Hematopoietic multipotent progenitor cell treated with erythropoietin and hydrocortisone succinate and interleukin-3 and kit ligand, for 6 days (in vitro differentiated cells): ENCODE measurements at places on chromosomes 2 and 18.

- no peak for DNase-seq
Observed at GRCh38 chr2:239167011-239167673, 233.7 kb downstream of the HDAC4 start.

DNA sequence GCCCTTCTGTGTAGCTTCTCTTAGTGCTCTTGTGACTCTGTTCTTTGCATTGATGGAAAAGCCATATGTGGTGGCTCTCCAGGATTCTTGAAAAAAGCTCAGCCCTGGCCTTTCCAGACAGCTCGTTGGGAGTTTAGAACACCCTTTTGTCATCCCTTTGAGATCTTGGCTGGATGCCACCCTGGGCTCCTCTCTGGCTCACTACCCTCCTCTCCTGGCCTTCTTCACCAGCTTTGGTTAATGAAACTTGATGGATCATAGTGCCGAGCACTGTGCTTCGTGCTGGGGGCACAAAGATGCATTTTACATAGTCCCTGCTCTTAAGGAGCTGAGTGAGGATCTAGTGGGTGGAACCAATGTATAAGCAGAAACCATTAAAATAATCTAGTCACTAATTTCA is 15.6 kb upstream of the FHOD3 start:
- no peak for DNase-seq

- DNase-seq = no peak
Observed at GRCh38 chr18:13454363-13455150, 236.0 kb downstream of the LDLRAD4 start.

DNA sequence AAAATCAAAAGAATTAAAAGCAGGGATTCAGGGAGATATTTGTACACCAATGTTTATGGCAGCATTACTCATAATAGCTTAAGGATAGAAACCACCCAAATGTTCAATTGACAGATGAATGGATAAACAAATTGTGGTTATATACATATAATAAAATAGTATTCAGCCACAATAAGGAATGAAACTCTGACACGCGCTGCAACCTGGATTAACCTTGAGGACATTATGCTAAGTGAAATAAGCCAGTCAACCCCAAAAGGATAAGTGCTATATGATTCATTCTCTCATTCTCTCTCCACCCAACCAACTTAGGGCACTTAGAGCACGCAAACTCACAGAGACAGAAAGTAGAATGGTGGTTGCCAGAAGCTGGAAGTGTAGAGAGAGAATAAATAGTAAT is 216.8 kb upstream of the SLC14A2 start:
- DNase-seq = no peak

DNA sequence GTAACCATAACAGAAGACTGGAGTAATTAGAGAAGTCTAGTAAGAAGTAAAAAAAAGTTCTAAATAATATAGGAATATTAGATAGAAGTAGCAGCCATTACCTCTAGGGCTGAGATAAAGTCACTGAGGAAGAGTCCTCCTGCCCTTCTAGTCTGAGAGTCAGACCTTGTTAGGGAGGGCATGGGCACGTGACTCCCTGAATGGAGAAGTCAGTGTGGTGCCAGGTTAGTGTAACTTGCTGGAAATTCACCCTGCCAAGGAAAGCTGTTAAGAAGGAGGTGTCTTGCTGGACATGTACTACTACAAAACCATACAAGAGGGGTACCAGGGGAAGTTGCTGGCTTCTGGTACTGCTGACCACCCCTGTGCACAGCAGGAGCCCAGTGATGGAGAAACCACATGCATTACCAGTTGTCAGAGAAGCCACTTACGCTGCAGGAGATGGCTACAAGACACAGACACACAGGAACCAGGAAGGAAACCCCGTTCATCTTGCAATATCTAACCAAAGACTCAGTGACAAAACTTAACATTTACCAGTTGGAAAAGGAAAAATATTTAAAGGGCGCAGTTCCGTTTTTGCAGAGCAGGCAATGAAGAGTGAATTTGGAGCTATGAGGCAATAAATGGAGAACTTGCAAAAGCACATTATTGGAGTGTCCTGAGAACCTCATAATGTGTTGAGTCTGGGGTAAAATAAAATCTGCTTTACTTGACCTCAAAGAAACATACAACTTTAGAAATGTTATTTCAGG is 77.2 kb upstream of the TLK1 start:
- DNase-seq = peak; percentile 29

DNA sequence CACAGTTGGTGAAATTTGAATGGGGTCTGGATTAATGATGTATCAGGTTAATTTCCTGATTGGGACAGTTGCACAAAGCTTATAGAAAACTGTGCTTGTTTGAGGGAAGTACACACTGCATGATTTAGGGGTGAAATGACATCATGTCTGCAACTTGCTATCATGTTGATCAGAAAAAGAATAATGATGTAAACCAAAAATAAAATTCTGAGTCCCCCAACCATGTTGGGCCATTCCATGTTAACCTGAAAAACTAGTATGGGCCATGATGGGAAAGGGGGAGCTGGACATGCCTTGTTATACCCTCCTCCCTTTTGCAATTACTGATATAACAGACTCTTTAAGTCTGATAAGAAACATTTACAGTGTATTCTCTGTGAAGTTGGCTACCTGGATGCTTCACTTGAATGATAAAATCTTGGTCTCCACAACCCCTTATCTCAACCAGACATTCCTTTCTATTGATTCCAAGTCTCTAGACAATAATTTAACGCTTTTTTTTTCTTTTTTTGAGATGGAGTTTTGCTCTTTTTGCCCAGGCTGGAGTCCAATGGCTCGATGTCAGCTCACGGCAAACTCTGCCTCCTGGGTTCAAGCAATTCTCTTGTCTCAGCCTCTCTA is 4.2 kb upstream of the INO80B start:
- no peak for DNase-seq

GRCh38 chr2:149064856-149065630 is 26.5 kb downstream of the LYPD6B start:
- no peak for DNase-seq

- peak; percentile 44 for DNase-seq
Observed at GRCh38 chr2:174337337-174338146, 2.8 kb downstream of the SP9 start.

- no peak for DNase-seq
Observed at GRCh38 chr2:160373666-160374065, 119.9 kb downstream of the RBMS1 start.

- no peak for DNase-seq
Observed at GRCh38 chr2:192153561-192153960, 41.2 kb downstream of the TMEFF2 start.

GRCh38 chr18:36128907-36129299 is 237 bp downstream of the SLC39A6 start:
- DNase-seq = no peak

GRCh38 chr2:15677141-15677843 is 85.6 kb downstream of the DDX1 start:
- no peak for DNase-seq
